ENCODE measurements at places on chromosomes 11 and 22. TPM values are rescaled to one million over a fixed set of nuclear protein-coding genes. Genes with fewer than 3 reads are reported as not detected.

DNA sequence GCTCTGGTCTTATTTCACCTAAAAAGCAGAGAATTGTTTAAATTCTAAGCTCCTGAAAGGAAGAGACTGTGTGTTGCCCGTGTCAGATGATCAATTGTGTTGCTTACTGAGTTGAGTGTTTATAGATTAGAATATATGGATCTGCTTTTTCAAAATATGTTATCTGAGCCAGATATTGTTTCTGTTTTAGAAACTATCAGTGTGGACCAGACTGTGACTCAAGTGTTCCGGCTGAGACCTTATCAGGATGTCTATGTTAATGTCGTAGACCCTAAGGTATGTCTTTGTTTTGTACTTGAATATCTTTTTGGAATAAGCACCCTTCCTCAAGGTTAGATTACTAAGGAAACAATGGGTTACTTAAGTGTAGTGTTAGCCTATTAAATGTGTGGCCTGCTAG lies 11.0 kb downstream of the DEPDC5 start:
- H3K27me3 ChIP-seq = no peaks in the 10 kb centered on the region
- no peaks in the 10 kb centered on the region for H3K4me1 ChIP-seq
- H3K27ac ChIP-seq = no peak overlapping the region
- H3K36me3 ChIP-seq = peaks cover 39% of the 10 kb centered on the region
- no peak for DNase-seq

DNA sequence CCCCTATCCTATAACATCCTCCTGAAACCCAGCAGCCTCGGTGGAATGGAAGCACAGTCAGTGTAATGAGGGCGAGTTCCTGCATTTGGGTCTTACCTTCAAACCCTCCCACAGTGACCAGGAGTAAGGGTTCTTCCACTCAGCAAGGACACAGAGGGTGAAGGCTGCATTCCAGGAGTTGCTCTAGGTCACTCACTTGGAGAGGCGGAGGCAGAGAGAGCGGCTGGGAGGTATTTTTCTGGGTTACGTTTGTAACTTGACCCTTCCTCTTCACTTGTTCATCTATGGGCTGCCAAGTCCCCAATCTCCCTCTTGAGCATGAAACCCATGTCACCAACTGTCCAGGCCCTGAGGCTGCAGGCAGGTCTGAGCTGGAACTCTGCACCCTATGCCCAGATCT lies 36.8 kb upstream of the SHISAL1 start:
- H3K36me3 ChIP-seq = no peaks in the 10 kb centered on the region
- no peaks in the 10 kb centered on the region for H3K4me1 ChIP-seq
- no peak for DNase-seq
- H3K4me3 ChIP-seq = no peak overlapping the region

- H3K4me3 ChIP-seq = no peak overlapping the region
- peak; percentile 48 for DNase-seq
- H3K27ac ChIP-seq = no peak overlapping the region
- no peaks in the 10 kb centered on the region for H3K27me3 ChIP-seq
- H3K4me1 ChIP-seq = peaks cover 3% of the 10 kb centered on the region
Measured at GRCh38 chr11:77152846-77153245, 24.8 kb downstream of the MYO7A start.

- DNase-seq = no peak
- no peaks in the 10 kb centered on the region for H3K27me3 ChIP-seq
- no peak overlapping the region for H3K27ac ChIP-seq
- no peaks in the 10 kb centered on the region for H3K36me3 ChIP-seq
- H3K4me1 ChIP-seq = peaks cover 4% of the 10 kb centered on the region
- no peak overlapping the region for H3K4me3 ChIP-seq
Measured at GRCh38 chr22:48705917-48706605, 1121.6 kb downstream of the BRD1 start.

DNA sequence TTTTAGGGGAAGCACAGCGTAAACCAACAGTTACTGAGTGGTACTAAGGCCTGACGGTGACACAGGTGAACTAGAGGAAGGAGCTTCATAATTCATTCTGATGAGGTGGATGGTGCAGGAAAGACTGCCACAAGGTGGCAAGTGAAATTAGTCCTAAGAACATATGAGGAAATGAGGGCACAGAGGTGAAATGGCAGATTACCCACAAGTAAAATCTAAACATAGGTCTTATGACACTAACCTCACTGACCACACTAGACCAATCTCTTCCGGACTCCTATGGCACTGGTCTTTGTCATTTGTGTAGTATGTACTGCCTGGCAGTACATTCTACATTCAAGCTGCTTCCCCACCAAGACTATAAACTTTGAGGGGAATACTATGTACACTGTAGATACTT lies 20.2 kb downstream of the GAB2 start:
- no peak for DNase-seq
- H3K27ac ChIP-seq = no peak overlapping the region
- no peaks in the 10 kb centered on the region for H3K27me3 ChIP-seq
- H3K36me3 ChIP-seq = no peaks in the 10 kb centered on the region
- peaks cover 12% of the 10 kb centered on the region for H3K4me1 ChIP-seq

- peaks cover 42% of the 10 kb centered on the region for H3K27me3 ChIP-seq
- DNase-seq = no peak
- no peak overlapping the region for H3K4me3 ChIP-seq
Measured at GRCh38 chr11:17735818-17736578, 1.4 kb downstream of the KCNC1 start.

- no peaks in the 10 kb centered on the region for H3K36me3 ChIP-seq
- no peak overlapping the region for H3K27ac ChIP-seq
- H3K4me1 ChIP-seq = no peaks in the 10 kb centered on the region
- H3K27me3 ChIP-seq = peaks cover 41% of the 10 kb centered on the region
- no peak for DNase-seq
Measured at GRCh38 chr22:39814899-39815298, 78.7 kb downstream of the ENTHD1 start.

DNA sequence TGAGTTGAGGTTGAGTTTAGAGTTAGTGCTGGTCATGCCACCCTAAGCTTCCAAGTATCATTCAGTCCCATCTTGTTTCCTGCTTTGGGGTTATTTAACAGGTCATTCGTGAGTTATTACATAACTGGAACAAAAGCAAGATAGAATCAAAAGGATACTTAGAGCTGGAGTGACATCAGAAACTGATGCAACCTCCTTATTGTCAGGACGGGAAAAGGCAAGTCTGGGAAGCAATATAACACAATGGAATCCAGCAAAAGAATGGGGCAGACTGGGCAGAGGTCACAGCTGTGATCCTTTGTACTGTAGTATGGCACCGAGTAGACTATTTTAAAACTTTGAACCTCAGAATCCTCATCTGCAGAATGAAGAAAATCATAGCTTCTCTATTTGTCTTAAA lies 4.4 kb upstream of the PRSS23 start:
- no peaks in the 10 kb centered on the region for H3K27me3 ChIP-seq
- no peak for DNase-seq
- no peak overlapping the region for H3K4me3 ChIP-seq

DNA sequence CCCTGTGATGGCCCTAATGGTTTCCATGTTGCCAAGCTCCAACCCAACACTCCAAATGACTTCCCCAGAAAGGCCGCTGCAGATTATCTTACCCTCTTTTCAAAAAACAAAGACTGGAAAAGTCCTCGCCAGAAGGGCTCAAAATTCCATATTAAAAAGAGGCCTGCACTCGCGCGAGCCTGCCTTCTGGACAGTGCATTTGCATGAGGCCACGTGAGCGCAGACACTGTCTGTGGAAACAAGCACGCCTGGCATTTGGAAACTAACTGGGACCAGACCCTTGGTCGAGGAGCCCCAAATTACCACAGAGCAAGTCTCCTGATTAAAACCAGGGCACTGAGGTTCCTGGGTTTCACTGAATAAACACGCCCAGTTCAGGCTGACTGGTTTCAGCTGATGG lies 42.9 kb downstream of the ABTB2 start:
- no peaks in the 10 kb centered on the region for H3K36me3 ChIP-seq
- DNase-seq = no peak
- H3K4me3 ChIP-seq = no peak overlapping the region
- H3K4me1 ChIP-seq = peaks cover 4% of the 10 kb centered on the region

DNA sequence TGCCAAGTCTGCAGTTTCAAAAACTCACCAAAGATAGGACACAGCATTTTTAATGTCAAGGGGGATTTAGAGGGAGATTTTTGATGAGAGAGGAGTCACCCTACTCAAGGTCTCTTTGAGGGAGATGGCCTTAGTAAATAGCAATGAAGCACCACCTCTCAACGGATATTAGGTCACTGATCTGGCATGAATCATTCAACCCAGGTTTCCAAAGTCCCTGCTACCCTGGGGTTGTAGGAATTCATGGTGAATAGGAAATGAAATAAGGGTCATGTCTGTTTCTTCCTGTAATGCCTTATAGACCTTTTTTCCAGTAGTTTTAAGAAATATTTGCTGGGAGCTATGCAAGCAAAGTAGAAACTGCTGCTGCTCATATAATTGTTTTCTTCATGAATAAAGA lies 2154.9 kb downstream of the LRRC4C start:
- H3K4me3 ChIP-seq = no peak overlapping the region
- no peaks in the 10 kb centered on the region for H3K4me1 ChIP-seq
- H3K36me3 ChIP-seq = no peaks in the 10 kb centered on the region
- no peak overlapping the region for H3K27ac ChIP-seq

- no peaks in the 10 kb centered on the region for H3K36me3 ChIP-seq
- no peaks in the 10 kb centered on the region for H3K4me1 ChIP-seq
- H3K4me3 ChIP-seq = no peak overlapping the region
- no peak for DNase-seq
Measured at GRCh38 chr22:36839356-36840073, 21.3 kb upstream of the NCF4 start.

- DNase-seq = no peak
- H3K36me3 ChIP-seq = peaks cover 59% of the 10 kb centered on the region
- H3K4me3 ChIP-seq = no peak overlapping the region
- no peaks in the 10 kb centered on the region for H3K4me1 ChIP-seq
- no peaks in the 10 kb centered on the region for H3K27me3 ChIP-seq
Measured at GRCh38 chr11:93728792-93729128, 12.5 kb downstream of the TAF1D start.

DNA sequence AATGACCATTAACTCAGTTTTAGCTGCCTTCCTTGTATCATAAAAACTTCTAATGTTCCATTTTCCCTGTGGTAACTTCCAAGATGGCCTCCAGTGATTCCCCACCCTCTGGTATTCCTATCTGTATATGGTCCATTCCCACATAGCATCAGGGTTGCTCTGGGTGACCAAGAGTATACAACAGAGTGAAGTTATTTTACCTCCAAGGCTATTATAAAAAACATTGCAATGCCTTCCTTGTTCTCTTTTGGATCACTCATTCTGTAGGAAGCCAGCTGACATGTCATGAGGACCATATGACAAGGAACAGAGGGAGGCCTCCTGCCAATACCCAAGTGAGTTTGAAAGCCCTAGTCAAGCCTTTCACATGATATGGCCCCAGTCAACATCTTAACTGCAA lies 30.1 kb downstream of the ZNF280B start:
- H3K27ac ChIP-seq = no peak overlapping the region
- DNase-seq = no peak
- no peaks in the 10 kb centered on the region for H3K4me1 ChIP-seq
- H3K36me3 ChIP-seq = no peaks in the 10 kb centered on the region
- no peaks in the 10 kb centered on the region for H3K27me3 ChIP-seq

DNA sequence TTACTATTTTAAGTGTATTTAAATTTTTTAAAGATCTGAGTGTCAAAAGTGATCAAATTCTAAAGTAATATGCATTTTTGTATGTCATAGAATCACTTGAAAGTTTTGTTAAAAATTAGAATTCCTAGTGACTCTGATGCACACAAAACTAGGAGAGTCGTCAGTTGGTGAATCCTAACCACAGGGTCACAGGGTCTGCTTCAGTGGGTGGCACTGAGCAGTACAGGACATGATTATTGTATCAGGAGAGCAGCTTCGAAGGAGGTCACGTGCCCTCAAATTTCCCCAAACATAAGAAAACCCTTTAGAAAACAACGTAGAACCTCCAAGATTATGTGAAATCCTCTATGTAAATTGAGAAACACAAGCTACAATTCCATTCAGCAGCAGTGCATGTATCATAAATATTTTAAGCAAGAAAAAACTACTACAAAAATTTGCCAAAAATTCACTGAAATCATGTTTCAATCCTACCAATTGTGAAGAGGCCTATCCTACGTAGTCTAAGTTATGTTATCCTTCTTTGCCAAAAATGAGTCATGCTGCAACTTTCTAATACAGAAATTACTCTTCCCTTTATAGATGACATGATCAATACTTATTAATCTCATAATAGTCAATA lies 323.6 kb downstream of the AASDHPPT start:
- no peak overlapping the region for H3K4me3 ChIP-seq
- no peak for DNase-seq
- H3K36me3 ChIP-seq = no peaks in the 10 kb centered on the region
- H3K27ac ChIP-seq = no peak overlapping the region
- H3K27me3 ChIP-seq = no peaks in the 10 kb centered on the region
- no peaks in the 10 kb centered on the region for H3K4me1 ChIP-seq

- no peaks in the 10 kb centered on the region for H3K4me1 ChIP-seq
- no peaks in the 10 kb centered on the region for H3K36me3 ChIP-seq
- no peak overlapping the region for H3K4me3 ChIP-seq
Measured at GRCh38 chr11:13119361-13119760, 110.2 kb downstream of the RASSF10 start.

DNA sequence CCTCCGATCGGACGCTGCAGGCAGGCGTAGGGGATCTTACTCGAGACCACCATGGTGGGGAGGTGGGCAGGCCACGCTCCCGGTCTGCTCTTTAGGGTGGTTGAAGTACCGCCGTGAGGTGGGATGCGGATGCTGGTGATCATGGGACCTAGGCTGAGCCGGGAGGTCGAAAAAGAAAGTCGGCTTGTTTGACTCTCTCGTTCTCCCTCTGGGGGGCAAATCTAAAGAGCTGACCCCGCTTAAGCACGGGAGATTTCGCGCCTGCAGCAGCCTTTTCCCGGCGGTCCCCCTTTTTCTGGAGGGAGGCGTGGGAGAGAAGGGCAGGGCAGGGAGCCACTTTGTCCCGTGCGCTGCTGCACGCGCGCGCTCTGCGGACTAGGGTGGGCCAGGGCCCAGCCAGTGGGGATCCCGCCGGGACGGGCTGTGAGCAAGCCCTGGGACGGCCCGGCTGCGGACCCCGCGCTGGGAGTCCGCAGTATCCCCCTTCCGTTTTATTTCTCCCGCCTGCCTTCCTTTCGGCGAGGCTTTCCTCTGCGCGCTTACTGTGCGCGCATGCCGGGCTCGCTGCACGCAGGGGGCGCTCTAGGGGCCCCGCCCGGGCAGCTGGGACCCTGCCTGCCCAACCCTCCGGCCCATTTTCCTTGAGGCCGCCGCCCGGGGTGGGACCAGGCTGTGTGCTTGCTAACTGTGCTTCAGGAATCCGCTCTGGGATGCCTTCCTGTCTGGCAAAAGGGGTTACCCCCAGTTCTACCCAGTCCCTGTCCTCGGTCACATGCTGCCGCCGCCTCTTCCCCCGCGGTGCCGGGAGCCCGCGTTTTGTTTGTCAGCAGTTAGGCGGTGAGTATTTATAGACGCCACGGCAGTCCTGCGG lies 81.0 kb downstream of the PRR5L start:
- H3K4me1 ChIP-seq = no peaks in the 10 kb centered on the region
- DNase-seq = peak; percentile 68
- no peaks in the 10 kb centered on the region for H3K36me3 ChIP-seq
- peaks cover 34% of the 10 kb centered on the region for H3K27me3 ChIP-seq
- peak overlapping the region; percentile 44 for H3K4me3 ChIP-seq
- no peak overlapping the region for H3K27ac ChIP-seq

- H3K27ac ChIP-seq = no peak overlapping the region
- H3K36me3 ChIP-seq = peaks cover 33% of the 10 kb centered on the region
- DNase-seq = no peak
- H3K4me1 ChIP-seq = peaks cover 8% of the 10 kb centered on the region
- H3K4me3 ChIP-seq = no peak overlapping the region
- no peaks in the 10 kb centered on the region for H3K27me3 ChIP-seq
Measured at GRCh38 chr22:40423310-40423688, 52.9 kb downstream of the SGSM3 start.

Gene FAM111A
- total RNA-seq = 73.3 TPM

Gene BTG4
- total RNA-seq = 0.74 TPM

Gene IFITM5
- total RNA-seq = not detected

Gene DAGLA
- 7.5 TPM for total RNA-seq

Gene RAB36
- total RNA-seq = 11.2 TPM
